ENCODE measurements at places on chromosomes 7 and 10.
A peak's percentile ranks its signal among the peaks of the same experiment; 100 is the strongest.

- no peak for DNase-seq
Measured at GRCh38 chr10:95547791-95548435, 13.3 kb downstream of the SORBS1 start.

GRCh38 chr10:71729161-71729636 is 9.6 kb upstream of the C10orf105 start:
- no peak for DNase-seq

- no peak for DNase-seq
Measured at GRCh38 chr10:98296524-98296923, 28.5 kb upstream of the LOXL4 start.

GRCh38 chr7:35253460-35253709 is 515 bp downstream of the TBX20 start:
- peak; percentile 13 for DNase-seq

- DNase-seq, result no peak
Measured at GRCh38 chr10:98134117-98134430, 383 bp upstream of the R3HCC1L start.

- DNase-seq, result no peak
Measured at GRCh38 chr7:139762886-139763285, 14.9 kb downstream of the HIPK2 start.

GRCh38 chr7:35985126-35985754 is 167.8 kb upstream of the EEPD1 start:
- peak; percentile 84 for DNase-seq

DNA sequence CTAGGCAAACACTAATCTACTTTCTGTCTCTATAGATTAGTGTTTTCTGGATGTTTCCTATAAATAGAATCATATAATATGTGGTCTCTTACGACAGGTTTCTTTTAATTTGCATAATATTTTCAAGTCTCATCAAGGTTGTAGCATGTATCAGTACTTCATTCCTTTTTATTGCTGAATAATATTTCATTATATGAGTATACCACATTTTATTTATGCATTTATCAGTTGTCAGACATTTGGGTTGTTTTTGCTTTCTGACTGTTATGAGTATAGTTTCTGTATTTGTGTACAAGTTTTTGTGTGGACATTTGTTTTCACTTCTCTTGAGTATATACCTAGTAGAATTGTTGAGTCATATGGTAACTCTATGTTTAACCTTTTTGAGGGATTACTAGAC is 48.2 kb downstream of the SHOC2 start:
- no peak for DNase-seq

DNA sequence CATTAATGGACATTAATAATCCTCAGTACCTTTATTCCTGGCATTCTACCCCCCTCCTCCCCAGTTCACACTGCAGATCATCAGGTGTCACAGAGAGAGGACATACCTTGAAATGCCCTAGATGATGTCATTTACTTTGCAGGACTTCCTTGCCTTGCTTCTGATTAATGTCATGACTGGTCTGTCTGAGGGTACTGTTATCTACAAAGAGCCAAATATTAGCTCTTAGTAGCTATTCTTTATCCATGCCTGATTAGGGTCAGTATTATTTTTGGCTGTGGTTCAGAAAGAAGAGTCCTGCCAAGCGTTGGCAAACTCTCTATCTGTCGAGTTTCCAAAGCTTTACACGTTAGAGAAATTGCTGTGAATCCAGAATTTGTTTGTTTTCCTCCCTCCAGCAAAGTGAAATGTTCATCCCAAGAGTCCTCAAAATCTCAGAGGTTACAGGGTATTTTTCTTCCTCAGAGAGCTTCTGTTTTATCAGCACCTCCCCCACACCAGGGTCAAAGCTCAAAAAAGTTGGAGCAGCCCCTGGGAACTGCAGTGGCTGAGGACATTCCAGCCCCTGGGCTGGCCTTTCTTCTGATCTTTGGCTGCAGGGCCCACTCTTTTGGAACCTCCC is 12.6 kb downstream of the SCD start:
- DNase-seq, result no peak

DNA sequence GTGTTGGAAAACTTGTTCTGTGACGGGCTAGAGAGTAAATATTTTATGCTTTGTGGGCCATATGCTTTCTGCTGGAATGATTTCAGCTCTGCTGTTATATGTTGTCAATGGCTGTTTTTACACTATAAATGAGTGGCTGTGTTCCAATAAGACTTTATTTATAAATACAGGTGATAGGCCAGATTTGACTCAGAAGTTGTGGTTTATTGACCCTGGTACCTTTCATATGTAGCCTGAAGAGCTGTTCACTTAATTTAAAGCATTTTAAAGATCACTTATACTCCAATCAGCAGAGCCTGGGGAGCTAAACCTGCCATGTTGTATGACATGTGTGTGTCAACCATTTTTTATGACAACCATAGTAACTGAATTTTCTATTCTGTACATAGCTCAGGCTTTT is 9.1 kb upstream of the SSBP1 start:
- no peak for DNase-seq

- no peak for DNase-seq
Measured at GRCh38 chr7:131586259-131586658, 29.8 kb upstream of the PODXL start.

DNA sequence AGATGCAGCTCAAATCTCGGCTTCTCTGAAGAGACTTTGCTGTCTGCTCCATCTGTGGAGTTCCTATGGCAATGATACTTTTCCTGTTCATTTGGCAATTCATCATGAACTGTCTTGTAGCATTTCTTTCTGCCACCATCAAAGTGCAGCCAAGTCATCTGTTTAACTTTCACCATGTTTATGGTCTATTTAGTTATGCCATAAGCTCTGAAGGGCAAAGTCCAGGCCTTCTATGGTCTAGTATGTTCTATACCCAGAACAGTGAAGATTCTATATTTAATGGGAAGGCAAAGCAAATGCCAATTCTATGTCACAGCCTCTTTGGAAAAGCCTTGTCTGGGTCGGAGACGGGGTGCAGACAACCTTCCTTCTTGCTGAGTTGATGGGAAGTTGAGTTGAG is 472.6 kb downstream of the PLXNA4 start:
- DNase-seq, result no peak

DNA sequence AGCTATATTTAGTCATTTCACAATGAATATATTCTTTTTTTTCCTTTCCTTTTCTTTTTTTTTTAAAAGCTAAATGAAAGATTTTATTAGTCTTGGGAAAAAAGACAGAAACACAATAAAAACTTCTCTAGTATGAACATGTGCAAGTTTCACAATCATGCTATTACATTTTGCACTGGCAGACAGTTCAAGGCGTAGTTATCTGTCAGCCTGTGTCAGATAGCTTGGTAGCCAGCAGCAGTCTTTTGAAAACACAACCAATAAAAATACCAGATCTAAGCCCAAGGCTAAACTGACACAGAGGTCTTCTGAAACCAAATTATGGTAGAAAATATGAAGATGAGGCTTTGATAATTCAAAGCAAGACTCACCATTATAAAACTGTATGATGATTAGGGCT is 205.8 kb upstream of the TEX47 start:
- DNase-seq, result no peak

DNA sequence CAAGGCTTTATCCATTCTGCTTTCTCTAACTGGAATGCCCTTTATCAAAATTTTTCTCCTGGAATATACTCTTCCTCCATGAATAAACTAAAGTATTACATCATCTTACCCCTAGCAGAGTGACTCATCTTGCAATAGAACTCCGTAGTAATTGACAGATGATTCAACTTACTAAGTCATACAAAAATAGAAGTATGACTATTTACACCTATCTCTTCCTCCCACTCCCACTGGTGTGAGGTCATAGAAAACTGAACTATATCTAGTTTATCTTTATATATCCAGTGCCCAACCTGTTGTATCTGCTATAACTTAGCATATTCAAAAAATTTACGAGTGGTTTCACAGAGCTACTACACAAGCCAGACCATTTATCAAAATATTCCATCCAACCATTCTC is 26.1 kb downstream of the ABCB1 start:
- DNase-seq, result peak; percentile 25

DNA sequence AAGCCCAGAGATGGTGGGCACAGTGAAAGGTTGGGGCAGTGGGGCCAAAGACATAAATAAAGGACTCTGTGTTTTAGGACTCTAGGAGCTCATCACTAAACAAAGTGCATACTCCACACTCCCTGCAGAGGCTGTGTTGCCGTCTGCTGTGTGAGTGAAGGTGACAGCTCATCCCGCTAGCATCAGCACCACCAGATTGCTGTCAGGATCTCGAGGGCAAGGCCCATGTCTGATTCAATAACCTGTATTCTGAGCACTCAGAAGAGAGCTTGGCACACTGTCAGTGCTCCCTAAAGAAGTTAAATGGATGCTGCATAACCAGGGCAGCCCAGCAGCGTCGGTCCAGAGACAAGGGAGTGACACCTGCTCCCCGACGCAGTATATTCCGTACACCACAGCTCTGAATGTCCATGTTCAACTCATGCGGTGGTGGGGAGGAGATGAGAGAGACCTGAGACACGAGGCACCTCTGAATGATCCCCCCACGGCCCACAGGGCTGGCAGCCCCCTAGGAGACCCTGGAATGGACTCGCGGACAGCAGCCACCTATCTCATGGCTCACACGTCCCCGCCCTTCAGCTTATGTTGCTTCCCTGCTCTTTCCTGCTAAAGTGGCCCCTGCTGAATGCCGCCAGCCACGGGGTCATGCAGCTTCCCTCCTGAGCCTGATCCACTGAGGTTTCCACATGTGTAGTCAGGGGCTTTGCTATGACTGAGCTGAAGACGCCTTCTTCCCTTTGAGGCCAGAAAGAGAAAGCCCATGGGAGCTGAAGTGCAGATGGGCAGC is 132.7 kb upstream of the KCNMA1 start:
- DNase-seq, result no peak

GRCh38 chr10:25017661-25018060 is 1.2 kb downstream of the THNSL1 start:
- DNase-seq, result no peak

DNA sequence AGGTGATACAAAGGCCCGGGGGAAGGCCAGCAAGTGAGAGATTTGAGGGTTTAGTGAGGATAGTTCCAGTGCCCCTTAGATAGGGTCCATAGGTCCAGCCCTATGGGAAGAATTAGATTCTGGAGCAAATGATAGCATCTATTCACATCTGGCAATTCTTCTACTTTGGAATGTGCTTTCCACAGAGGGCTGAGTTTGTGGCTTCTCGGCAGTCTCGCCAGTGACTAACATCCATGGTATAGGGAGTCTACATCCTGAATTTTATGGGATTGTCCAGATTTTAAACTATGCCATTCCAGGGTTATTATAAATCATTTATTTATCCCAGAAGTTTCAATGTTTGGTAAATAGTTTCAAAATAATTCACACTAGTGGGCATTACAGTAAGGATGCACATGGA is 207.3 kb upstream of the ADO start:
- no peak for DNase-seq

DNA sequence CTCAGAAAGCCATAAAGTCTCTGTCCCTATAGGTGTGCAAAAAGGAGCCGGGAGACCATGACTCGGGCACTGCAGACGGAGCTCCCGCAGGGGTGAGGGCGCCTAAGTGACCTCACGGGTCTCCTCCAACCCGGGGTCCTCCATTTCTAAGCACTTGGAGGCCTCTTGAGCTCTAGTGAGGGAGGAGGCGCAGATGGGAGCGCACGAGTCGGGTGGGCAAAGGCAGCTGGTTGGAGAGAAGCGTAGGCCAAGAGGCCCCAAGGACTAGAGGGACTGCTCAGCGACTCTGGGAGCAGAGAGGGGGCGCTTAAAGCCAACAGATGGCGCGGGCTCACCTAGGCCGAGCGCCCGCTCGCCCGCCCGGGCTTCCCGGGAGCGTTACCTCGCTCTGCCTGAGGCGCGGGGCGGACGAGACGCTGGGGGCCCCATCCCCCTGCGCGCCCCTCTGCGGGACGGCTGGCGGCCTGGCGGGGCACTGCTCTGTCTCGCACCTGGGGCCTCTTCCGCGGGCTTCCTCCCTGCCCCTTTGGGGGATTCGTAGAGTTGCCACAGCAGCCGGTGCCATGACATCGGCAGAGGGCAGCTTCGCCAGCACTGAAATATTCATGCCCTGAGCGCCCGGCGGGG is 523 bp upstream of the CDH23 start:
- DNase-seq, result peak; percentile 73

DNA sequence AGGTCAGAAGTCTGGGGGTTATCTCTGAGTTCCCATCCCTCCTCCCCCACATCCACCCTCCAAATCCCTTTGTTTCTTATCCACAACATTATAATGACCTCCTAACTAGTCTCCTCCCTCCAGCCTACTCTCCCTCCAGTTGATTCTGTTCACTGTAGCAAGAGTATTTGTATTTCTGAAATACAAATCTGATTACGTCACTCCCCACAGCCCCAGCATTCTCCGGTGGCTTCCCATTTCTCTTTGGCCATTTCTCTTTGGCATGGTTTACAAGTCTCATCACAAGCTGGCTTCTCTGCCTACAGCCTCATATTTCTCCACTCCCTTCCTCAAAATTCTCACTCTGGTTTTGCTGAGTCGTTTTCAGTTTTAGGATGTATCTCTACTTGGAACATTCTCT is 24.6 kb upstream of the MRPS33 start:
- DNase-seq, result no peak

DNA sequence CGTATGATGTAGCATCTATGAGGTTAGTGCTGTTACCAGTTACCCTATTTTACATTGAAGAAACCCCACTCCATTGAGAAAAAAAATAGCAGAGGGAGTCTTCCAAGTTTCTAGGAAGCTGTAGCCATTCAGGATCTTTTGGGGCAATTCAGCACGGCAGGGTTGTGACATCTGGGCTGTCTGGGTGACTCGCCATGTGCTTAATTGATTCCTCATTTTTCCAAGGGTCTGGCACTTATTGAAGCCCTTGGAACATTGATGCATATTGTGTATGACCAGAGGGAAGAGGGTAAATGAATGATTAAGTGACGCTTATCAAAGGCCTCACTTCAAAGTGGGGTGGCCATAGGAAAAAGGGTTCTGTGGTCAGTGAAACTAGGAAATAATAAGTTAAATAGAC is 248.7 kb downstream of the ARHGAP12 start:
- no peak for DNase-seq

GRCh38 chr7:139772873-139773272 is 4.9 kb downstream of the HIPK2 start:
- no peak for DNase-seq

DNA sequence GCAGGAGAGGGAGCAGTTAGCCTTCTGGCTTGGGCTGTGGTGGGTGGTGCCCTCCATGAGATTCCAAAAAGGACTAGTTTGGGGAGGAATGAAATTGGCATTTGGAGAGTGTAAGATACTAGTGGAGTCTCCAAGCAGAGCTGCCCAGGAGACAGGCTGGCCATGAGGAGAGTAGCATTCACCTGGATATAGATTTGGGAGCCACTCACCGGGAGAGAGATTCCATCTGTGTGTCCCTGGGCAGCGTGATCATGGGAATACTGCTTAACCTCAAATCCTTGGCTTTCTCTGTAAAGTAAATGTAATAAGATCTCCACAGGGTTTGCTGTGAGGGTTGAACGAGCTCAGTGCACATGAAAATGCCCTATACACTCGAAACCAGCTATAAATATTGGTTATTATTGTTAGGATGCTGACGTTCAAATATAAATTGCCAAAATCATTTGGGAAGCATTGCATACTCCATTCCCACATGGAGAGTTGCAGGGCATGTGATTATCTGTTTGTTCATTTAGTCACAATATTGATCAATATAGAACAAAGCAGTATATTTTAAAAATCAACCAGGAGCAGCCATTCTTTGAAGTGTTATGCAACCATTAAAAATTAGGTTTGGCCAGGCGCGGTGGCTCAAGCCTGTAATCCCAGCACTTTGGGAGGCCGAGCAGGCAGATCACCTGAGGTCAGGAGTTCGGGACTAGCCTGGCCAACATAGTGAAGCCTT is 143.7 kb downstream of the CUX1 start:
- DNase-seq, result no peak

All from GM13976 (cell line).